ENCODE measurements at places on chromosomes 11 and 22.

DNA sequence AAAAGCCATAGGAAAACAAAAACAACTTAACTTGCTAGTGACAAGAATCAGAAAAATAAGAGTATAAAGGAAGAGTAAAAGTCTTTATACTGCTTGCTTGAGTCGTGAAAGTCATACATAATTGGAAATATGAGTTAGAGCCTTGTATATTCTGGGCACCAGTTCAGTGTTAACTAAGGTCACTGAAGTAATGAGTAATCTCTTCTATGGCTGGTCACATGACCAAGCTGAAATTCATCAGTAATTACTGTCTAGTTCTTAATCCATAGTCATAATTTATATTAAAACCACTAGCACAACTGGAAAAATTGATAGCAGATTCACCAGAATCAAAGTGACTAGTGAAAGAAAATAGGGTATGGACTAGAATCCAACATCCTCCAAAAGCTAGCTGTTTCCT lies 84.4 kb upstream of the SLC5A12 start:
- no peak for DNase-seq

DNA sequence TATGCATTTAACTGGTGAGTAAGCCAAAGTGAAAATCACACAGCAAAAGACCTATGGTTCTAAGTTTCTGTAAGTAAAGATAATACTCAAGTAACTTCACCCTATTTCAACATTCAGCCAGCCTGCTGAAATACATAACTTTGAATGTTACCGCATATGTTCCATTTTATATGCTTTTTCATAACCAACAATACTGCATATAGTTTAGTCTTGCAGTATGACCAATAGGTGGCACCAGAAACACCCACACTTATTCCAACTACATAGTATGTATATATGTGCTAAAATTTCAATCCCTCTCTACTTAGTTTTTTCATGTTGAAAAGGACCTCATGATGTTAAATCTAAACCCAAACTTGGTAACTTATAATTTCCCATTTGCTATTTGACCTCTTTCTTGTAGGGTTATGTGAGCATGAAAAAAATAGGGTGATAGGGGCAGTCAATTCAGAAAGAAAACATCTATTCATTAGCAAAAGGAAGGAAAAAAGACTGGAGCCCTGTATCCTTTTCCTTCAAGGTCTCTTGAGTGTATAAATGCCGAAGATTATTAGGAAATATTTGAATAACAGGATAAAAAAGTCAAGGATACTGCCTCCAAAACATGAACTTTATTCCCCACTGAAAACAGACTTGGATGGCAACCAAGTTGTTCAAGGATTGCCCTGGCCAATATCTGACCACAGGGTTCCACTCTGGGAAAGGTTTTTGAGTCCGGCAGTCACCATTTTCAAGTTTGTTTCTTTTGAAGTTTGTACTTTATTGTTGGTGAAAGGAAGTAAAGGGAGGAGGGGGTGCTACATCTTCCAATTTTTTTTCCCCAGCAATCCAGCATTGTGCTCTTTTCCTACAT lies 23.8 kb upstream of the FZD4 start:
- DNase-seq: no peak

- no peak for DNase-seq
These were observed 13.6 kb upstream of the MDK start for GRCh38 chr11:46367916-46368267.

DNA sequence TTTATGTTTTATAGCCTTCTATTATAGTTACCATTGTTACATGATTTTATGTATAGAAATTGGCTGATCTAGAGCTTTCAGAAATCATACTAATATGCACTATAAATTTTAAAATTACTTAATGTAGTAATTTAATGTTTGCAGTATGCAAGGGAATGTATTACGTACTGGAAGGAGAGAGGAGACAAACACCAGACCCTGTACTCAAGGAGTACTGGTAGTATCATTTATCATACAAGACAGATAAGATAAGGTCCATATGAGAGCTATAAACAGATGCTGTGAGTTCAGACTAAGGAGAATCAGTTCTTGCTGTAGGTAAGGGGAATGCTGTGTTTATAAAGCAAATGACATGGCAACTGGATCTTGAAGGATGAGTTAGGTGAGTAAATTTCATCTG lies 765 bp downstream of the BCO2 start:
- DNase-seq: no peak

GRCh38 chr11:77030834-77031414 lies 3.3 kb upstream of the B3GNT6 start:
- no peak for DNase-seq

DNA sequence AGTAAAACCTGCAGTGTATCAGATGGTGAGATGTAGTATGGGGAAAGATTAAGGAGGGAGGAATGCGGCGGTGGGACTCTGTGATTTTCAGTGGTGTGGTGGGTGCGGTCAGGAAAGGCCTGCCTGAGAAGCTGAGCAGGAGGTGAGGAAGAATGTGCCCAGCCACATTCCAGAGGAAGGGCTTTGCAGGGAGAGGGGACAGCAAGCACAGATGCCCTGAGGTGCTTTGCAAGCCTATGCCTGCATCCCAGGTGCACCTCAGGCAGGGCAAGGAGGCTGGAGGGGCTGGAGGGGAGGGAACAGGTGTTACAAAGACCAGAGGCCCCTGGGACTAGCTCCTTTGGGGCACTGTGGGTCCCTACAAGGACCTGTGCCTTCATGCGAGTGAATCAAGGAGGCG lies 42.1 kb downstream of the MYO7A start:
- DNase-seq: no peak

- DNase-seq: peak; percentile 82
These were observed 50.3 kb downstream of the CD6 start for GRCh38 chr11:61021661-61022212.
